ENCODE measurements at places on chromosomes 1 and 21.

GRCh38 chr1:8864713-8865344 is 13.7 kb downstream of the ENO1 start:
- DNase-seq, result no peak

DNA sequence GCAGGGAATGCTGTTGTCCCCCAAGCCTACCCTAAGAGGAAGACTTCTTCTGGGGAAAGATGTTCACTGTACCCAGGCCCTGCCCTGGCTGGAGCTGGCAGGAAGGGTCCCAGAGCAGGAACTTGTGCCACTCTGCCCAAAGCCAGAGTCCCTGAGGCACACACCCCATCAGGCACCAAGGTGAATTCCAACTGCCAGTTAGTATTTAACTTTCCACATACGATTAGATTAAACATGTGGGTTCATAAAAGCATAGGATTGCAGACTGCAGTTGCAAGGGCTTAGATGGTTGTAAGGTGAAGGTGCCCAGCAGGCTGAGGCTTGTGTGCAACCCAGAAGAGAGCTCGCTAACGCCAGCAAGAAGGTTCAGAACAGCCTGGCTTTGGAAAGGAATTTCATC is at the start of gene KCNE2:
KCNE2 (plus strand) TSS at position 274 of the 400 bp plus-strand sequence. CDS start 6,473 bp downstream, outside the sequence.
- DNase-seq, result no peak

DNA sequence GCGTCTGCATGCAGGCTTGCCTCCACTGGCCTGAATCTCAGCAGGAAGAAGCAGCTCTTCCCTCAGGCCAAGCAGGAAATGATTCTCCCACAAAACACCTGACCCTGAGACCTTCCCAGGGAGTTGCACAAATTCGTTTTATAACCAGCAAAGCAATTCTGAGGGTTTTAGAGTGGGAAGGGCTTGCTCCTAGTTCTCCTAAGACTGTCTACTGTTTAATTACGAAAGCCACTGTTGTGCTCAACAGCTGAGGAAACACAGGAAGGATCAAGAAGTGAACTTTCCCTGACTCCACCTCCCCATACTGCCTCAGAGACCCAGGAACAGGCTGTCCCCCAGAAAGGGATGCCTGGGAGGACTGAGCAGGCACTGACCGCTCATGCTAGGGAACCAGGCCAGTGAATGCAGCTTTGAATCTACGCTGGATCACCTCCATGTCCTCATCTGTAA is 37.0 kb upstream of the PUM1 start:
- DNase-seq, result no peak

DNA sequence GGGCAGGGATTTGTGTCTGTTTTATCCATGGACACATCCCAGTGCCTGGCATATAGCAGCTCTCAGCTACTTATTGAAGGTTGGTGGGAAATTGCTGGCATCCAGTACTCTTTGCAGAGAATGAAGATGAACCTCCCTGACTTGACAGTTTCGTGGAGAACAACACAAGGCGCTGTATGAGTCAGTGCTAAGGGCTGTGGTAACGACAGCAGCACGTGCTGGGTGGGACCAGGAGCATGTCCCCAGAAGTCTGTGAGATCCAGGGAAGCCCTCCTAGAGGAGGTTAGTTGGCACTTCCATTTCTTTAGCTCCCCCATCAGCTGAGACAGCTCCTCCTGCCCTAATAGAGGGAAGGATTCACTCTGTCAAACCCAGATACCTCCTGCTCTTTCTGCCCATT is 25.9 kb upstream of the IL19 start:
- no peak for DNase-seq

DNA sequence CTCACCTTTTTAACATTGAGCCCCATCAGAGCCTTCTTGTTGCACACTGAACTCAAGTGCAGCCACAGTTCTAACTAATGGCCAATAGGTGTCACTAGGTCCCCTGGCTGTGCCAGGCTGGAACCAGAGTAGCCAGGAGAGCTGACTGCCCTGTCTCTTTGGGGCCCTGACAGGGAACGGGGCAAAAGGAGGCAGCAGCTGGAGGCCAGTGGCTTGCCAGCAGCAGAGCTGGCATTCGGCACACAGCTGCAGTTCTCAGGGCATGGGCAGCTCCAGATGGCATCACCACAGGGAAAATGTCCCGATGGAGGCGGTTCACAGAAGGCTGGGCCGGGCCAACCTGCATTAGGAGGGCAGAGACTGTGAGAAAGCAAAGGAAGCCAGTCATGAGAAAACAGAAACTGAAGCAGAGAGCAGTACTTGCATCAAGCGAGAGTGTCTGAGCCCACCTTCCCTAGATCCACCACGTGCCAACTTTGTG is 188.6 kb downstream of the FCRL5 start:
- DNase-seq, result no peak

GRCh38 chr1:196088541-196088940 is 519.7 kb downstream of the KCNT2 start:
- DNase-seq, result no peak

GRCh38 chr1:117627546-117628130 is 21.8 kb downstream of the TENT5C start:
- no peak for DNase-seq

- DNase-seq, result no peak
Measured at GRCh38 chr1:101902199-101902598, 94.5 kb downstream of the OLFM3 start.

- no peak for DNase-seq
Measured at GRCh38 chr21:43578677-43579303, 80.5 kb downstream of the HSF2BP start.

DNA sequence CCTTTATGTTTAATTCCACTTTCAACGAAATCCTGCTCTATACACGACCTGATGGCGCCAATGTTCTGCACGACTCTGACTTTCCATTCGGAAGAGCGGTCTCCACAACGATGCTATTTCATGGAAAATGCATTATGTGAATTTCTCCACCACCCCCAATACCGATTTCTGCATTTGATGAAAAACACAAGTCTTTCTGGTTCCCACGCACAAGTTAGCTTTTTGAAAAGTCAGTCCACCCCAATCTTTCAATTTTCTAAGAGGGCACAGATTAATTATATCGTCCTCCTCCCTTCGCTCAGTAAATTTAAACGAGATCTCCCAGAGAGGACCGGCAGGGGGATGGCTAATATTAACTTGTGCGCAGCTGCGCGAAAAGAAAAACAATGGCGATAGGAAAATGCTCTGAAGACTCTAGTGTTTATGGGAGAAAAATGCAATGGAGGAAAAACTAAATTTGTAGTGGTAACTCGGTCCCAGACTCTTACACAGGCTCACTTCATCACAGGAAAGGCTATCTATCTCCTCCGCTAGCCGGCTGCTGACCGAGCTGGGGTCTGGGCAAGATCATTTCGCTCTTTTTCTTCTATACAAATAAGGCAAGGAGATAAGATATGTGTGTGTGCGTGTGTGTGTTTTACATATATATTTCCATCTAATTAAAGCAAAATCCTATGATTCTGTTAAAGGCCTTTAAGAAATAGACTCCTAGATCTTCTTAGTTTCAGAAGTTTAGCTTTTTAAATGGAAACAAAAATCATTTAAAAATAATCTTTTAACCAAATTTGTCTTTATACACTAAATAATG is 1.2 kb upstream of the LHX8 start:
- no peak for DNase-seq
